ENCODE measurements at places on chromosomes 1 and 21.

DNA sequence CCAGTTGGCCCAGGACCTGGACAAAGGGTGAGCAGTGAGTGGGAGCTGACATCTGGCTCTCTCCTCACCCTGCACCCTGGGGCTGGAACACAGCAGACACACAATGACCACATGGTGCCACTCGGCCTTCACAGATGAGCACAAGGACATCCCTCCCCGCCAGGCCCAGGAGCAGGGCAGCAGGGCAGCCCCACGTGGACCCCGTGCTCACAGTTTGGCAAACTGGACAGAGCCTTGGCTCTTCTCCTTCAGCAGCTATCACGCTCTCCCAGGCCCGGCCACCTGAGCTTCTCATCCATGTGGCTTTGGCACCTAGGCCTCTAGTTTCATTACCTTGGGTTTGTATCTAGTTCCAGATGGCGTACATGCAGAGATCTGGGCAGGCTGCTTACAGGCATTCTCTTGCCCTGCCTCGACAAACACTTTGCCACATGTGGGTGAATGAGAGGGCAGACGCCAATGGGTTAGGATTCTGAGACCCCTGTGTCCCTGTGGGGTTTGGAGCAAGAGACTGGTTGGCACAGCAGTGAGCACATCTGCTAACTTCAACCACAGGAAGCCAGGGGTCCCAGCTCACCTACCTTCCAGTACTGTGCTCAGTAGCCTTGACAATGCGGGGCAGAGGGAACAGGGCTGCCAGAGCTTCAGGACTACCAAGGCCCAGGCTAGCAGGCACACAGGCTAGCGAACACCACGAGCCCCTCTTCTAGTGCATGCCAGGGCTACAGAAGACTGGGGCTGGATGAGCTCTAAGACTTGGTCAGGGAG, 3.4 kb upstream of the PTPRF start:
- no peak for DNase-seq

GRCh38 chr1:9881838-9882249, 28.2 kb downstream of the CTNNBIP1 start:
- DNase-seq = no peak

- DNase-seq = no peak
These were observed 19.3 kb downstream of the OBSCN start for GRCh38 chr1:228226956-228227791.

- DNase-seq = no peak
These were observed 63.7 kb downstream of the SLC30A7 start for GRCh38 chr1:100959502-100960060.

- no peak for DNase-seq
These were observed 95.4 kb downstream of the LPAR3 start for GRCh38 chr1:84797603-84798002.

DNA sequence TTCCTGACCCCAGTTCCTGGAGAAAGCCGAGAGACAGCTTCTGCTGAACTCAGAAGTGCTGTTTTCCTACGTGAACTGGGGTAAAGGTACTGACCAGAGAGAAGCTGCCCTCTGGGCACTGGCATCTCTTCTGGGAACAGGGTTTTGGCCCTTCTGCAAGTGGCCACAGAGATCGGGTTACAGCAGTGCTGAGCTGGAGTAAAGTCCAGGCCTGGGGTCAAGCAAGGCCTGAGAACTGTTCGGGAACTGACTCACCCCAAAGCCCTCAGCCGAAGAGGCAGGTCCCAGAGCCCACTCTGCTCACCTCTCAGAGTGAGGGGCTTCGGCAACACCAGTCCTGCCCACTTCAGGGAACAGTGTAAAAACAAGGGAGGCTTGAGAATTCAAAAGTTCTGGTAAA, 177.2 kb upstream of the RUNX1 start:
- DNase-seq = no peak

- no peak for DNase-seq
These were observed 779 bp downstream of the BEND5 start for GRCh38 chr1:48775831-48776392.

DNA sequence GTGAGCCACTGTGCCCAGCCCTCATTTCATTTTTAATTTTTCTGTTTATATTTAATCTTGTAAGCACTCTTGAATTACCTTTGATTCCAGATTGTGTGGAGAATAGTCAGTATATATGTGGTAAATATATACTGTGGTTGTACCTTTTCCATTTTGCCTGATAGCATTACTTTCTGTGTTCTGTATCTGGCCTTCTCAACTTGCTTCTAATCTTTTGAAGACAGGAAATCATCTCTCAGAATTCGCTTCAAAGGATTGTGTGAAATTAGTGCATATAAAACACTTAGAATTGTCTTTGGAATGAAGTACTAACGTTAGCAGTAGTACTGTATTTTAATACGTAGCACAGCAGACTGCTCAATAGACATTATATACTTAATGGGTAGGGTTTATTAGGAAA, 37.9 kb downstream of the PPP2R5A start:
- no peak for DNase-seq

Measured in NCI-H1048 (cell line).